ENCODE measurements at places on chromosomes 2 and 18.

- peak; percentile 52 for DNase-seq
Observed at GRCh38 chr2:9474361-9475057, at the start of gene IAH1. Gene IAH1, plus strand, starts transcription at chr2:9474551. Its CDS starts 16 bp downstream, at chr2:9474567.

DNA sequence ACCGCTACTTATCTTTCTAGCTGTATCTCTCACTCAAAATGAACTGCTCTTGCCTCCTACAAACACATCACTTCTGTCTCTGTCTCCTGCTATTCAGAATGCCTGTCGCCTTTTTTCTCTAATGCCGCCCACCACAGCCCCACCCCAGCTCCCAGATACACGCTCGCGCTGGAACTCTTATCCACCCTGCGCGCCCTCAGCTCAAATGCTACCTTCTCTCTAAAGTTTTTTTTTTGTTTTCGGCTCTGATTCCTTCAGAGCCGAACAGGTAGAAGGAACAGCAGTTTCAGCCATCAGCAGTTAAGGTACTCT is 3.9 kb upstream of the SOS1 start:
- peak; percentile 15 for DNase-seq

DNA sequence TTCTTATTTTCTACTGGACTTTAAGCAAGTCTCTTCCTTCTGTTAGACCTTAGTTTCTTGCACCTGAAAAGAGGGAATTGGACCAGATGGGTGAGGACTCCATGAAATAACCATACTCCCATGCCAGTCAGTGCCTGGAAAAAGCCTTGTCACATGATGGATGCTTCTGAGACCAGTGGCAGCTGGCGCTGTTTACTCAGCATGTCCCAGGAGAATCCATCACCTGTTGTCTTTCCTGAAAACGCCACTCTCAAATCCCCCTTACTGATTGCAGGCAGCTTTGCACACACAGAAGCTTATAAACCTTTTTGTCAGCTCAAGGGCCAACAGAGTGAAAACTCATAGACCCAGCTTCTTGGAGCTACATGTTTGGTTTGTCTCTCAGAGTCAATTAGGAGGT is 117.6 kb downstream of the POLE4 start:
- DNase-seq, result no peak

DNA sequence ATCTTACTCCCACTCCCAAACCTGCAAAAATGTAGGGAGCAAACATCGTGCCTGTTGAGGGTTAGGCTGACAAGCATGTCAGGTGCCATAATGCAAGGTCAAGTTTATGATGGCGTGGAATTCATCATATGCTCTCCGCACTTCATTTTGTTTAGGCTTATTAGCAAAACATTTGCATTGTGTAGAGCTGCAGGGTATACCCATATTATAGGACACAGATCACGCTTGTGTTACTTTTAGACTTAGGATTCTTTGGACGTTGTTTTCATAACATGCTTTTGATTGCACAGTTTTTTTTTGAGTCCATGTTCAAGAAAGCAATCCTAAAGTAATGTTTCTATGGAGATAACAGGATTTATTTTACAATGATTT is 22.9 kb downstream of the MBP start:
- no peak for DNase-seq

DNA sequence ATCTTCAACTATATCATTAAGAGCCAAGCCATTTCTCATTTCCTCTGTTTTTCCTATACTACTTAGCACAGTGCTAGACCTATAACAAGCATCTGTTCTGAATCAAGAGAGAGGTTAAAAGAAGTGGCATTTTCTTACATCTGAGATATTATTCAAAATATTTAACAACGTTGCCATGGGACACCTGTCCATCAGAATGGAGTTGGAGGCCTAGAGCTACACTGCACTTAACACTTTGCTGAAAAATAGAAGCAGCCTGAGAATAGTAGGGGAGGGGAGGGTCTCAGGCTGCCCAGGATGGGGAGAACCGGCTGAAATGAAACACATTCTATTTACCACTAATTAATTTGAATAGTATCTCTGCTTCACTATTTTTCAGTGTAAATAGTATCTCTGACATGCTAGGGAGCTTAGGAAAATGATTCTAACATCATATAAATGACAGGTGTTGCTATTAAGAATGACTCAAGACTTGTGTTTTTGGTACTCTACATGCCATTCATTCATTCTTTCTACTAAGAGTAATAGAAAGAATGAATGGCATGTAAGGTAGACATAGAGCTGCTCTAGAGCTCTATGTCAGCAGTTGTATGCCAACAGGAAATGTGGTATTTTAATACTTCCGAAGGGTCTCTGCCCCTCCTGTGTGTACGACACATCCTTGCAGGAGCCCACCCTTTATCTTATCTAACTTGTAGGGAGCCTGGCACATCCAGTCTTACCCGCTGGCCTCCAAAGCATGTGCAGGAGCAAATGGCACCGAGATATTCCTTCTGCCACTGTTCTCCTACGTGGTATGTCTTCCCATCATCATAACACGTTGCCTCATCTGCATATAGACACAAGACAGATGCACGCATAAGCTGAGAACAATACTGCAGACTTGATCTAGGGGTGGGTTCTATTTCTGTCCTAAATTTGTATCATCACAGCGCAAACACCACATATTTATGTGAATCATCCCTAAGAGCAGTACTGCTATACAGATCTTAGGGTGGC is 52.6 kb downstream of the ATIC start:
- DNase-seq, result no peak

DNA sequence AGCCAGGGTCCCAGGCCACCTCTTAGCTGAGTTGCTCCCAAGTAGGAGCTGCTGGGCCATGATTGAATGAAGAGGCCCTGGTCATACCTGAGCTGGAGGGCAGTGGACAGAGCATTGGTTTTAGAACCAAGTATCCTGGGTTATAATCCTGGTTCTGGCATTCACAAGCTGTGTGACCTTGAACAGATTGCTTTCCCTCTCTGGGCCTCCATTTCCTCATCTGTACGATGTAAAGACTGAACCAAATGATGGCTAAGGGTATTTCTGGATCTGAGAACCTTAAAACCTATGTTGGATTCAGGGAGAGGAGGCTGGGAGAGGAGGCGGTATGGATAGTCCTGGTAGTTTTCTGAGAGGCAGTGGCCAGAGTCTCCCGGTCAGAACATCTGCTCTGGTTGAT is 31.0 kb downstream of the KCNK3 start:
- no peak for DNase-seq

- DNase-seq, result no peak
Observed at GRCh38 chr2:43104763-43105162, 121.6 kb downstream of the ZFP36L2 start.

GRCh38 chr18:68713131-68713530 is 1.8 kb downstream of the TMX3 start:
- DNase-seq, result no peak

DNA sequence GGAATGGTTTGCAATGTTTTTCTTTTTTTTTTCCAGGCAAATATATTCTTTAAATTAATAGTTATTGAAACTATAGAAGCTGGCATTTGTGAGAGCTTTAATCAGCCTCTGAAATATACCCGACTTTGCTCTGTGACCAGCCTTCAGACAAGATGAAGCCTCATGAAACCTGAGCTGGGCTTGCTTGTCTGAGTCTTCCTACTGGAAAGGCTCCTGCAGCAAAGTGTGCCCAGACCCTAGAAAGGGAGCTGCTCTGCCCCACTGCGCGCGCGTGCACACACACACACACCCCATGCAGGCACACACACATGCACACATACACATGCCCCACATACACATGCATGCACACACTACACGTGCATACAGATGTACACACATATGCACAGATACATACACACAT is 203.3 kb upstream of the NT5C1B start:
- DNase-seq, result no peak

- no peak for DNase-seq
Observed at GRCh38 chr2:224169847-224170246, 130.8 kb upstream of the SERPINE2 start.

Measured in stimulated activated CD4-positive, alpha-beta T cell treated with anti-CD3 and anti-CD28 coated beads, Interleukin-12 subunit alpha, Interleukin-12 subunit beta, amount 100 ng/mL, for 24 hours (primary cell).